GM18507 (cell line): ENCODE measurements at places on chromosomes 12 and 14.

DNA sequence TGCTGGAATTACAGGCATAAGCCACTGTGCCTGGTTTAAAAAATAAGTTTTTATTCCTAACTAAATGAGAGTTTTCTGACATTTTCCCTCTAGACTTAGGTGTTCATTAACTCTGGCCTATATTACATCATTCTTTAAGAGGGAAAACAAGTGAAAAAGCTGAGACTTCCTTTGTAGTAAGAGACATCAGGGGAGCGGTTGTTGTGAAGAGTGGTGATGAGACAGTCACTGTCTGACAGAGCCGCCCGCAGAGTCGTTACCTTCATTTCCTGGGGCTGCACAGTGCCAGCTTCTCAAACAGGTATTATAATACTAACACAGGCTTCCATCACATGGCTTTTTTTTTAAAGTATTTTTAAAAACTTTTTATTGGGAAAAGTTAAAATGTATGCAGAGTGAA is 19.7 kb upstream of the TDRD9 start:
- no peak for DNase-seq

GRCh38 chr12:130524759-130525158 is 187.1 kb downstream of the PIWIL1 start:
- DNase-seq, result no peak

DNA sequence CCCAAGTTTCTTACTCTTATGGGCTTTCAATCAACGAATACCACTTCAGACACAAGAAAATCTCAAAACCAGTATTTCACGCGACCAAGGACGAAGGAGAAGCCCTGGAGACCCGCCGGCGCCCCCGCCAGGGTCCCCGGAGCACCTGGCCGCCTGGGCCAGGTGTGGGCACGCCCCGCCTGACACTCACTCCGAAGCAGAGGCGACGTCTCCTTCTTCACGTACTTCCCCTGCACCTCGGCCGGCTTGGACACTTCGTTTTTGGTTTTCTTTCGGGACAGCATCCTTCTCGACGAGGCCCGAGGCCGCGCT is 466 bp downstream of the SAV1 start:
- no peak for DNase-seq

DNA sequence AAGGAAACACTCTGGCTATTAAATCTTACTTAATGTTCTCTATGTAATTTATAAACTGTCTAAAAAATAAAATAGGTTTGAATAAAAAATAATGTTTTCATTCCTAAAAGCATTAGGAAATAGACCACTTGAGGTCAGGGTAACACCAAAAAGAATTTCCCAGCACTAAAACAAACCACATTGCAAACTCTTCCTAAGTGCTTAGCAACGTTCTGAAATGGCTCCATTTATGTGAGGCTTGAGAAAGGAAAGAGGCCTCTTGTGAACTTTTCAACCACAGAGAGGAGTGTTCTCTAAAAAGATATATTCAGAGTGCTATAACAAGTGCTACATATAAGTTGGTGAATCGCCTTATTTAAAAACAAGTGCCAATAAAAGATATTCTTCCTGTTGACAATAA is 42.7 kb downstream of the ALX1 start:
- no peak for DNase-seq

GRCh38 chr12:116882742-116883141 is 1.5 kb upstream of the HRK start:
- no peak for DNase-seq

DNA sequence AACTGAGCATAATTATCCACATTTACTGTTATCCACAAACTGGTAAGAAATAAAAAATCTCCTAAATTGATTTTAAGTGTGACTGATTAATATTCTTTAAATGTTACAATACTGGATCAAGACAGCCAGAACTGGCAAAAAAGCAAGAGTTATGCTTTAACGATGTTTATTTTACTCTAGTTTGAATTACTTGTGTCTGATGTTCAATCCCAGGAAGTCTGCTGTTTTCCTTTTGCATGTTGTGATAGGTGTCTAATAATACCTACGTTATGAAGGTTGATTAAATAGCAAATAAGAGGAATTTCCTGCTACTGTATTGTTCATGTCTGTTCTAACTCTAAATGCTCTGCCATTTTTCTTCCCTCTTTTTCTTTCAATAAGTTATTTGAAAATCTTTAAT is 34.4 kb upstream of the OTOGL start:
- DNase-seq, result no peak

DNA sequence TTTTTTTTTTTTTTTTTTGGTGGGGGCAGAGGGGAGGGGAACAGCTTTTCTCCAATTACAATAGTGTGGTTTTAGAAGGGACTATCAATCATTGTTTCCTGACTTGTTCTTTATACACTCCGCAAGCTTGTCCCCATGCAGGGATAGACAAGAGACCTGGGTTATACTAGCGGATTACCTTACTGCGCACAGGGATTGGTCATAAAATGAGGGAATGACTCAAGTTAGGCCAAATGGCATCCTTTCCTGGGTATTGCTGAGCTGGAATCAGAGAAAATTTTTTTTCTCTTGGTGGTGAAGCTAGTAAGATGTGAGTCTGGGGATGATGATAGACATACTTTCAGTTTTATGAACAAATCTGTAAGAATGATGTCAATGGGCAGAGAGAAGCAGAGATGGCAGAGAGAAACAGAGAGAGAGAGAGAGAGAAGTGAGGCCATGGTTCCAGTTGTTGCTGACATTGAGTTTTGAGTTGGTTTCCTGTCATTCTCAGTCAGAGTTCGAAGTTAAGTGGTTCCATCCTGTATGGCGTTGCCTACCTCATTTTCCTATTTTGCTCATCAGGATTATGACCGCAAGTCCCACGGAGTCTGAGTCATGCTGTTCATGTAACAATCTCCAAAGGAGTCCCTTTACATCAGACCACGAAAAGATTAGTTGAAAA is 59.1 kb upstream of the OTOGL start:
- no peak for DNase-seq

DNA sequence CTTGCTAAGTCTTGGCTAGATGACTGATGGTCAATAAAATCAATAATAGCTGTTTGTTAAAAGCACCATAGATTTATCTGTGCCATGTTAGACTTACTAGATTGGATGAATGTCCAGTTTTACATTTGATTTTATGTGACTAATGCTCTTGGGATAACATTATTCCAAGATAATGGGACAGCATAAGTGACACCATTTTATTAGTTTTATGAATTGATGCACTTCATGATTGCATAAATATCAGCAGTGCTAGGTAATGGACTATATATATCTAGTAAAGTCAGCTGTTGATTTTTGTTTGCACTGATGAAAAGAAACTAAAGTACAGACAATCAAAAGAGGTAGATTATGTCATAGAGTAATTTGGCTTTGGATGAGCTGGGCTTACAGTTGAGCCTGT is 10.4 kb downstream of the TRIM9 start:
- DNase-seq, result no peak

- no peak for DNase-seq
Observed at GRCh38 chr12:113162102-113163029, 12.8 kb downstream of the CFAP73 start.

DNA sequence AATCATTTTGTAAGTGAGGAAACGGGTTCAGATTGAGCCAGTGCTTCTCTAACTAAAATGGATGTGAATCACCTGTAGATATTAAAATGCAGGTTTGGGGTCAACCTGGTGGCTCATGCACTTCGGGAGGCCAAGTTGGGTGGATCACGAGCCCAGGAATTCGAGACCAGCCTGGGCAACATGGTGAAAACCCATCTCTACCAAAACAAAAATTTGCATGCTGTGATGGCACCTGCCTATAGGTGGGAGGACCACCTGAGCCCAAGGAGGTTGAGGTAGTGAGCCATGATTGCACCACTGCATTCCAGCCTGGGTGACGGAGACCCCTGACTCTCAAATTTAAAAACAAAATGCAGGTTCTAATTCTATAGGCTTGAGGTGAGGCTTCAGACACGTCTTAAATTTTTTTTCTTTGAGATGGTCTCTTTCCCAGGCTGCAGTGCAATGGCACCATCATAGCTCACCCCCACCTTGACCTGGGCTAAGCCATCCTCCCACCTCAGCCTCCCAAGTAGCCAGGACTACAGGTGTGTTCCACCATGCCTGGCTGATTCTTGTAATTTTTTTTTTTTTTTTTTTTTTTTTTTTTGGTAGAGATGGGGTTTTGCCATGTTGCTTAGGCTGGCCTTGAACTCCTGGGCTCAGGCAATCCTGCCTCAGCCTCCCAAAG is 9.0 kb downstream of the TUBA1C start:
- no peak for DNase-seq

DNA sequence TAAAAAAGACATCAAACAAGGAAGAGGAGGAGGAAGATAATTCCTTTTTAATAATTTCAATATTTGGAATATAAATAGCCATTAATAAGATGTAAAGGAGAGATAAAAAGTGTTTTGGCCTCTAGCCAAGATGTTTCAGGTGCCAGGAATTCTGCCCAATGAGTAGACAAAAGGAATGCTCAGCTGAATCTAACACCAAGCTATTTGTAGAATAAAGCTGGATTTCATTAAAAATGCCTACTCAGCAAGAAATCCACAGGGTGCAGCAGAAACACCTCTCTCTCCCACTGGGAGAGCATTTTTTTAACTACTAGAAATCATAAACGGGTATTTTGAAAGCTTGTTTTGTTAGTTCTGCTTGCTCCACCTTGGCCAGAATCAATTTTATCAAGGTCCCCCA is 4.1 kb upstream of the STAB2 start:
- no peak for DNase-seq

- DNase-seq, result no peak
Observed at GRCh38 chr14:23366426-23366921, 1.5 kb upstream of the EFS start.

- no peak for DNase-seq
Observed at GRCh38 chr12:116006141-116006540, 271.4 kb downstream of the MED13L start.

DNA sequence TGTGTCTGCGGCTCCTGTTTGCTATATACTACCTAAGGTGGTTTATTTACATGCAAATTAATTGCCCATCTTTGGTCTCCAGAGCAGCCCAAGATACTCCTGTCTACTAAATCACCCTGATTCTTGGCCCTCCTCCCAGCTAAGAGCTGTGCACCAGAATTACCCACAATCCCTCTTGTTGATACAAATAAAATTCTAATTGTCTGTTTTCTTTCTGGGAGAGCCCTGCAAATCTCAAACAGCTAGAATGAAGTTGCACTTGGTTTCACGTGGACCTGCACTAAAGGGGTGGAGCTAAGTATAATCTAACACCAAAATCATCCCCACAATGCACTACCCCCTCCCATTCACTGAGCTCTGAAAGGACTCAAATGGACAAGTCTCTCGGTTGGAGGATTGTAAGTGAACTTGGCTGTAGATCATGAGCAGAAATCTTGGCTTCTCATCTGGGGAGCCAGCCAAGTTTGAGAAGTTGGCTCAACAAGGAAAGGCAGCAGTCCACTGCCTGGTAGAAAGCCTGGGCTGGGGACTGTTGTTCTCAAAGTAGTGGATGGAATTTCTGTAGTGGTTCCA is 6.6 kb downstream of the MAX start:
- DNase-seq, result no peak

DNA sequence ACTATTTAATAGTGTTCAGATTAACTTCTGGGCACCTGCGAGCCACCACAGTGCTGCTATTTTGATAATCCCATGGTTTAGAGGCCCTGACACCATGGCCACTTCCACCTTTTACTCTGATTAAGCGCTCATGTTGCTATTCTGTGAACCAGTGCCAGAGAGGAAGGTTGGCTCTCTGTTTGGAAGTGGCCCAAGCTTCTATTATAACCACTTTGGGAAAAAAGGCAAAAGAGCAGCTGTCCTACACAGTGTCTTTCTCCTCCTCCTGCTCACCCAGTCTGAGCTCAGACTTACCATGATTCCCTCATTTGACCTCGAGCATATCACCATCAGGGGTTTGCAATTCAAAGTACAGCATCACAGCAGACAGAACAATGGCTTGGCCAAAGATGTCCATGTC is 23.3 kb downstream of the DYRK2 start:
- no peak for DNase-seq

- DNase-seq, result no peak
Observed at GRCh38 chr14:51521764-51522163, 129.9 kb upstream of the FRMD6 start.

- no peak for DNase-seq
Observed at GRCh38 chr12:108483213-108484059, 31.6 kb upstream of the FICD start.

GRCh38 chr12:5637698-5638097 is 205.8 kb downstream of the NTF3 start:
- DNase-seq, result no peak

GRCh38 chr14:64062381-64063115 is 209.7 kb downstream of the SYNE2 start:
- no peak for DNase-seq

DNA sequence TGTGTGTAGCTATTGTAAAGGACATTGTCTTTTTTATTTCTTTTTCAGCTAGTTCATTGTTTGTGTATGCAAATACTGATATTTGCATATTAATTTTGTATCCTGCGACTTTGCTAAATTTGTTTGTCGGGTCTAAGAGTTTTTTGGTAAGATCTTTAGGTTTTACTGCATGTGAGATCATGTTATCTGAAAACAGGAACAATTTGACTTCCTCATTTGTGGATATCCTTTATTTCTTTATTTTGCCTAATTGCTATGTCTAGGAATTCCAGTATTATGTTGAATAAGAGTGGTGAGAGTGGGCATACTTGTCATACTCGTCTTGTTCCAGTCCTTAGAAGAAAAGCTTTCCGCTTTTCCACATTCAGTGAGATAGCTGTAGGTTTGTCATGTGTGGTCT is 28.8 kb downstream of the SIX4 start:
- no peak for DNase-seq

- DNase-seq, result no peak
Observed at GRCh38 chr12:69610126-69610525, 581 bp downstream of the LRRC10 start.

DNA sequence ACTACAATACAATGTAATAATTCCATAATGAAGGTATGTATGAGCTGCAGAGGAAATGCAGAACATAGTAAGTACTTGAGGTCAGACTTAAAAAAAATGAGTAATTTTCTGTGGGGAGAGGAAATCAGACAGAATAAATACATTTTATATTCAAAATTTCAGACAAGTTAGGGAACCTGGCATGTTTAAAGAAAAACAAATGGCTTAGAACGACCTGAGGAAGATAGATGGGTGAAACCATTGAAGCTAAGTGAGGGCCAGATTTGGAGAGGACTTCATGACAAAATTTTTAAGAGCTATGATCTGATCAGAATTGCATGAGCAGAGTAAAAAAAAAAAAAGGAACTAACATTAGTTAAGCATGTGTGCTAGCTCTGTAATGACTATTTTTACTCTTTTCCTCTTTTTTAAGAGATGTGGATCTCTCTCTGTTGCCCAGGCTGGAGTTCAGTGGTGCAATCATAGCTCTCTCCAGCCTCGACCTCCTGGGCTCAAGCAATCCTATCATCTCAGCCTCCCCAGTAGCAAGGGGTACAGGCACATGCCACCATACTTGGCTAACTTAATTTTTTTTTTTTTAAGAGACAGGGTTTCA is 157.6 kb upstream of the PDE3A start:
- no peak for DNase-seq
